Activated CD4-positive, alpha-beta T cell treated with anti-CD3 and anti-CD28 coated beads for 1 hour (primary cell): ENCODE measurements at places on chromosomes 4 and X.

GRCh38 chr4:149815743-149816142 is at the start of gene IQCM:
Gene IQCM (minus strand): TSS chr4:149815843. CDS start chr4:149742691, 73,152 bp downstream.
- DNase-seq: no peak

DNA sequence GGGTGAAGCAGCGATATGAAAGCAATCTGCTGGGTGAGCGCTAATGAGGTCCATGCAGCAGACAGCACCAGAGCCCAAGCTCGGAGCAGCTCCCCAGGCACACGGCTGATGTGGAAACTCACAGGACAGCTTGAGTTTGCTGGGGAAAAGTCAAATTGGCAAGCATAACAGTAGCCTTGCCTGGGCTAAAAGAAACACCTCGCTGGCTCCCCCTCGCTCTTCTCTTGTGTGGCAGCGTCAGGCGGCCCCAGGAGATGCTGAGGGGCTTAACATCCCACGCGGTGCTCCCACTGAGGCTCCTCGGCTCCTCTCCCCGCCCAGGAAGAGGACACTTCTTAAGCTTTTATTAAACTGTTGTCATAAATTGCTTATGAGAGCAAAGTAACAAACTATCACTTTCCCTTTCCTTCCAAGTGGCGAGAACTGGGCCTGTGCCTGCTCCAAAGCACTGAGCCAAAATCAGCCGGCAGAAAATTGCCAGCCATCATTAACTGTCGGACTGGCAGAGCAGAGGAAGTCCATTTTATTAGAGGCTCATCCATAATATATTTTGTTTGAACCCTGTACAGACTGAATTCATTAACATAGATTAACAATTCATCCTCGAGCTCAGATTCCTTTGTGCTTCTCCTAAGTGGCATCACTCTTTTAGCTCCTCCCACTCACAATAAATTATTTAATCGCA is 111.4 kb downstream of the TSPAN5 start:
- no peak for DNase-seq

DNA sequence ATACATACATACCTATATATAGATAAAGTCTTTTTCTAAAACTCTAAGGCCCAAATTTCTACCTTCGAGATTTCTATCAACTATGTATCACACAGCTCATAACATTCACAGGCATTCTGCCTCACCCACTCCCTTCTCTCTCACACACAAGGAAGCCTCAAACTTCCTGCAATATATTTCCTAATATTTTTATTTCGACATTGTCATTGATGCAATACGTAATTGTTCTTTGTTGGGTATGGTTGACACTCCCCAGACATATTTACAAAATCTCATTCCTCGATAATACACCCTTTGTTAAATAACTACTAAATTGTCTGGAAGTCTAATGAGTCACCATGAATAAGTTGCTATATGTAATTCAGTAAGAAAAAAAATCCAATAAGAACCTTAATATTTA is 143.5 kb downstream of the HNRNPD start:
- no peak for DNase-seq

- no peak for DNase-seq
Observed at GRCh38 chr4:84727491-84727890, 144.6 kb downstream of the CDS1 start.

DNA sequence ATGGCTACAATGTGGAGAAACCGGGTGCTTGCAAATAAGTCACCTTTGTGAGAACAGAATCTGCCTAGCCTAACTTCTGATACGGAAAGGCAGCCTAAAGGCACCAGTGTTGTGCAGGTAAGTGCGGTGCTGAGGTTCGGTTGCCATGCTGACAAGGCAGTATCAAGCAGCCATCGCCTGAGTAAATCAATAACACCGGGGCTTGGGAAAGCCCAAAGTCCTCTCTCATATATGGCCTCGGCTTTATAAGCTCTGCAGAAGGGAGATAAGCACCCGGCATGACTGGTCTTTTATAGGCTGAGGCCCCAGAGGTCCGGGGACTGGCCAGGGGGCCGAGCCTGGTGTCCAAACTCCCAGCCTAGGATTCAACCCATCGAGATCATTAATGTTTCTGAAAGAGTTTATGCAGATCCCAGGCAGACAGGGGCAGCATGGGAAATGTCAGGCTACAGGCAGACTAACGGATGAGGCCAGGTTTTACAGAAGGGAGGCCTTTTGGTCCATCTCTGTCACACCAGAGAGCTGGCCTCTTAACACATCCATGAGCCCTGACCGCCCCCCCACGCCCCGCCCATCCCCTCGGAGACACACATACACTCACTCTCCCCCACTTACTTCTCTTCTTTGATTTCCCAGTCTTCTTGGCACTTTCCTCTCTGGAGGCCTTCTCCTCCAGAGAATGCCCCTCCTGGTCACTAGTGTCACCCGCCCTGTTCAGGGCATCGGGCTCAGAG is 38.5 kb downstream of the ELF4 start:
- DNase-seq: no peak

DNA sequence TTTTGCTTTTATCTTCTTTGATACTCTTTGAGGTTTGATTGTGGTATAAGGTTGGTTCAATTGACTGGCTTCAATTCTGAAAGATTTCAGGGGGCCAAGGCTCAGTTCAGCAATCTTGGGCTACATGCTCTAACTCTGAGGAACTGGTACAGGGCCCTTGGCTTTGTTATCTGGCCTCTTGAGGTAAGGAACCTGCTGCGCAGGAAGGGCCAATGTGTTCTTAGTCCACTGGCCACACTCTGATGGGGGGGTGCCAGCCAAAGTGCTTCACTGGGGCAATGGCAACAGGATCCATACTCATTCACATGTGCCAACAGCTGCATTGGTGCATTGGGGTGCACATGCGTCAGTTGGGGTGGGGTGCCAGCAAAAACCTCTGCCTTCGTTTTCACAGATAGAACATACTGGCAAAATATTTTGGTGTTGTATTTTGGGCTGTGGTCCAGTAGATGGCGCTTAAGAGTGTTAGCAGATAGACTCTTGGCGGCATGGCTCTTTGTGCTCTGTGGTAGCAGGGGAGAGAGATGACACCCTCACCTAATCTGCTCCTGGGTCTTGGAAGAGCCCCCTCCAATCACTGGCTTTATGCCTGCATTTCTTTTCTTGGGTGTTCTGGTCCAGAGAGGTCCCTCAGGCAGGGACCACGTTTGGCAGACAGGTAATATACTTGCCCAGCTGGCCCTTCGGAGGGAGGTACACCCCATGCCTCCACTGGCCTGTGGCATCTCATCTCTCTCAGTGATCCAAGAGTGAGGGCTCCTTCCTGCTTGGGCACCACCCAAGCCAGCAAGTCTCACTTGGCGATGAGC is 42.9 kb downstream of the NDST3 start:
- no peak for DNase-seq

DNA sequence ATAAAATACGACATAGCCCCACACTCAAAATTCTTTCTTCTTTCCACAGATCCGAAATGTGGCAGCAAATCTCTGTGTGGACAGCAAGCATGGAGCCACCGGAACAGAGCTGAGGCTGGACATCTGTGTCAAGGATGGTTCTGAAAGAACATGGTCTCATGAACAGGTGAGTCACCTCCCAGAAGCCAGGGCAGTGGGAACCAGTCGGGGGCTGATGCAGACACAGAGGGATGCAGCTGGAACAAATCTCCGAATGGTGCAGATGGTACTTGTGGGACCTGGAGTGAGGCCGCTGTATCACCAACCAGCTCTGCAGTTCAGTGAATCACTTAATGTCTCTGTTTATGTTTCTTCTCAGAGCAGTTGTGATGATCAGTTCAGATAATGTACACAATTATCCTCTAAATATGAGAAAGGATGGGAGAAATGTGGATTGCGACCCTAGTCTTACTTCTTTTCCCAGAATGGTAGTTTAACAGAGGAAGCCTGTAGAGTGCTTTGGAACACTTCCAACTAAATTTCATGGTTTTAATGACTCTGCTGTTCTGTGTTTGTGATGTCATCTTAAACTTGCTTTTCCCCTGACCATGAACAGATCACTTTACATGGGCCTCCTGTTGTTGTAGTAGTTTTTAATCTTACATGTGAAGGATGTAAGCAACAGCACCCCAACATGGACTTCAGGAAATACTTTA is 159.3 kb upstream of the GALNT7 start:
- DNase-seq: no peak

- DNase-seq: no peak
Observed at GRCh38 chr4:173827707-173828106, 297.7 kb upstream of the HAND2 start.

DNA sequence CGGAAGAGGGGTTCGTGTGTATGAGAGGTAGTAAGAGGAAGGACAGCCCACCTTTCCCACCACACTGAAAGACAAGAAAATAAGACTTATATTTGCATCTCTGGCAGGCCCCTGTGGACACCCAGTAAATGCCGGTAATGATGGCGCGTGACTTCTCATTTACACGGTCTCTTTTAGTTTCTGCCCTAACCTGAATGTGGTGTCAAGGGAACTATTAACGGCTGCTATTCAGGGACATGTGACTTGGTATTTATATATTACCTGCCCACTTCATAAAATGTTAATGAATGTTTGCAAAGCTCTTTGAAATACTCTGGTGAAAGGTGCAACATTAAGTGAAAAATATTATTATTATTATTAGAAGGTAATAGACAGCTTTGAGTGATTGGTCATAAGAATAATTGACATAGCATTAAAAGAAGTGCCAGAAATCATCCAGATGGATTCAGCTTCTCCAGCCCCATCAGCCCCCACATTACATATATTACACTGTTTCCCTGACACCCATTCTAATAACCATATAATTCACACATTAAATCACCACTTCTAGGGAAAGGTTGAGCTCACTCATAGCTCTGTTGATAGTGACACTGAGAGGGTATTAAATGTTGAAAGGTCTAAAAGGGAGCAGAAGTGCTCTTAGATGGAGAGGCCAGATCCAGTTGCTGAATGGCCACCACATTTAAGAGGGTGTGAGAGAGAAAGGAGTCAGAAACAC is 83.0 kb upstream of the BEND4 start:
- DNase-seq: no peak

DNA sequence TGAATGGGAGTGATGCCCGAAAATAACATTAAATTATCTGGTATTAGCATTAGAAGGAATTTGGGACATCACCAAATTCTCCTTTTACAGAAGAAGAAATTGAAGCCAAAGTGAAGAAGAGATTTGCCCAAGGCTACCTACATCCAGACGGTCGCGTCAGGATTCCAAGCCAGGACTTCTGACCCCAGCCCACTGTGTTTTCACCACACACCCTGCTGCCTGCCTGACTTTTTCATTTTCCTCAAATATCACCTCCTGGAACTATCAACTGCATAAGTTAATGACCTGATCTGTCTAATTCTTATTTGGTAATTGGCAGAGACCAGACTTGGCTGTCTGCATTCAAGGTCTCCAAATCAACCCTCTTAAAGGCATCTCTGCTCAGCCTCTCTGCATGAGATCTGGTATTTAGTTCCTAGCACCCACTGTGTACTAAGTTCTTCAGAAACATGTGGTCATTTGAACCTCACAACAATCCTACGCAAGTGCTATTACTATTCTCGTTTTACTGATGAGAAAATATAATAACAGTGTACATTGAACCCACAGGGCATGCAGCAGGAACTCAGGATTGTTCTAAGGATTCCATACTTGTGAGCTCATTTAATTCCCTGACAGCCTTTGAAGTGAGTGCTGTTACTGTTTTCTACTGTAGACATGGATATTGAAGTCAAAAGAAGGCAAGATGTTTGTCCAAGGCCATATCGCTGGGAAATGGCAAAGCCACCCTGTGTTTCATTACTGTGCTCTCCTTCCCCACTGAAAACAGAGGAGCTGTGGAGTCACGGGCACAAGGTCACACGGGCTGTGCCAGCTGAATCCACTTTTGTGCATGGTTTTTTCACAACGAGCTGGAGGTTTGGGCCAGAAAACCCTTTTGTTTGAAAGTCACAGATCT is 195.2 kb upstream of the C1QTNF7 start:
- no peak for DNase-seq

DNA sequence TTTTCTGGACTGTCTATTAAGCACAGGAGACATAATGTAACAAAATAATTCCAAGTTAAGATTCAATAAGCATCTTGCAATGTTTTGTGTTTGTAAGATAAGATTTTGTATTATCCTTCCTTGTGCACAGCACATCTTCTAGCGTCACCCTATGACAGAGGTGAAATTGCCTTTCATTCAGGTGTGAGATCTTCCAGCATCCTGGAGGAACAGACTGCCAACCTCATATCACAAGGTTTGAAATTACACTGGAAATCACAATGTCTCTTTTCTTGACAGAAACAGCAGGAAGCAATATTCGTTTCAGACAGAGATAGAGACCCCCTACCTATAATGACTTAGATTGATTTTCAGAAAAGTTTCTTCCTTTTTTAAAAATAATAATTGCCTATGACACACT is 668.6 kb downstream of the GABRG1 start:
- DNase-seq: no peak

GRCh38 chr4:91330555-91331137 is 973.1 kb upstream of the GRID2 start:
- DNase-seq: no peak

GRCh38 chr4:100651499-100652175 is 133.8 kb upstream of the EMCN start:
- DNase-seq: no peak

GRCh38 chrX:140298960-140299825 is 205.7 kb downstream of the SOX3 start:
- DNase-seq: no peak

DNA sequence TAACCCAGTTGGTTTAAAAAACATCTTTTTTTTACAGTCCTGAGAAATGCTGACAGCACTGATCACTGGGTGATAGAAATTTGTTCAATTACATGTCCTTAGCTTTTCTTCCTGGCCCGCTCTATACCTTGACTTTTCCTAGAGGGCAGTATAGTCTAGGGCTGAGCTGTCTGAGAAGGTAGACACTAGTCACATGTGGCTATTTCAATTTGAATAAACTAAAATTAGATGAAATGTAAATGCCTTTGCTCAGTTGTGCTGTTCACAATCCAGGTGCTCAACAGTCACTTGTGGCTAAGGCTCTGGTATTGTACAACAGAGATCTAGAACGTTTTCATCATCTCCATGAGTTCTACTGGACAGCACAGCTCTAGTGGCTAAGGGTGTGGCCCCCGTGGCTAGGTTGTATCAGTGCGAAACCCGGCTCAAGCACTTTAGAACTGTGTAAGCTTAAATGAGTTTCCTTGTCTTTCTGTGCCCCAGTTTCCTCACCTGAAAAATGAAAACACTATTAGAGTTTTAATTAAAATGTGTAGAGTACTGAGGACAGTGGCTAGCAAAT is 111.6 kb upstream of the WDR17 start:
- no peak for DNase-seq
